ENCODE measurements at places on chromosomes 13 and 19.

DNA sequence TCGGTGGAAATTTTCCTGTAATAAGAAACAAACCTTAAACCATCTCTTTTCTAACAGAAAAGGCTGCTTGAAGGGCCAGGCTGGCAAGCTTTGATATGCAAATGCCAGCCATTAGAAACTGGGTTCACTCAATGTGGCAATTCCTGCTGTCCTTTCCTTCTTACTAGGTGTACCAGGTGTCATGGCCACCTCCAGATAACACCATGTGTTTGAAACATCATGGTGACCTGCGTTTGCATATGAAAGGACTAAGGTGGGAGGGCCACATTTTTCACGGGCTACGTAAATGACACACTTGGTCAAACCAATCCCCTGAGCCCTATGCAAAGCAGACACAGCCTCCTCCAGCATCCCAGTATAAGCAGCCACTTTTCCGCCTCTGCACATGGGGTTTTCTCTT, 789.1 kb upstream of the SLITRK5 start:
- DNase-seq, result no peak

DNA sequence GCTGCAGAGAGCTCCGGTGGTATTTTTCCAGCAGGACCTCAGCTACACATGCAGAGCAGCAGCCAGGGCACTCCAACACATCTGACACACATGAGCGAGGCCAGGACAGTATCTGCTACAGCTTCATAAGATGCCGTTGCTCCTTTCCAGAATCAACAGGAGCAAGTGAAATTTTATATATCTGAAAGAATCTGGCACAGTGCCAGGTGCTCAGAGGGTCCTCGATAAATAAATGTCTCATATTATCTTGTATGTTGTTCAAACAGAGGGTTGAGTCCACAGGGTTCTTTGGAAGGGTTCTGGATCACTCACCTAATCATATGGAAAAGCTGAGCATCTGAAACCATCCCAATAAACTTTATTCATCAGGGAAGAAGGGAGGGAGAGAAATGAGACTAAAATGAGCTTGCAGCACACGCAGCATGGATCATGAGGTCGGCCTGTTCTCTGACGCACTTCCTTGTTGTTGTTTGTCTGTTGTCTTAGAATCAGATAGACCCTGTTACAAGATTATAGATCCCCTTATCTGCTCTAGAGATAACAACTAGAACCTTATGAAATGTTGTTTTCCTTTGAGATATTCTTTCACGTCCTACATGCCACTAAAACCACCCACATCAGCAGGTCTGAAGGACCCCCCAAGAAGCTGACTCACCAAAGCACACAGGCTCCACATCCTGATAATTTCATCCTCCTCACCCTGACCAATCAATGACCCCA, 3.2 kb upstream of the METTL21C start:
- no peak for DNase-seq

DNA sequence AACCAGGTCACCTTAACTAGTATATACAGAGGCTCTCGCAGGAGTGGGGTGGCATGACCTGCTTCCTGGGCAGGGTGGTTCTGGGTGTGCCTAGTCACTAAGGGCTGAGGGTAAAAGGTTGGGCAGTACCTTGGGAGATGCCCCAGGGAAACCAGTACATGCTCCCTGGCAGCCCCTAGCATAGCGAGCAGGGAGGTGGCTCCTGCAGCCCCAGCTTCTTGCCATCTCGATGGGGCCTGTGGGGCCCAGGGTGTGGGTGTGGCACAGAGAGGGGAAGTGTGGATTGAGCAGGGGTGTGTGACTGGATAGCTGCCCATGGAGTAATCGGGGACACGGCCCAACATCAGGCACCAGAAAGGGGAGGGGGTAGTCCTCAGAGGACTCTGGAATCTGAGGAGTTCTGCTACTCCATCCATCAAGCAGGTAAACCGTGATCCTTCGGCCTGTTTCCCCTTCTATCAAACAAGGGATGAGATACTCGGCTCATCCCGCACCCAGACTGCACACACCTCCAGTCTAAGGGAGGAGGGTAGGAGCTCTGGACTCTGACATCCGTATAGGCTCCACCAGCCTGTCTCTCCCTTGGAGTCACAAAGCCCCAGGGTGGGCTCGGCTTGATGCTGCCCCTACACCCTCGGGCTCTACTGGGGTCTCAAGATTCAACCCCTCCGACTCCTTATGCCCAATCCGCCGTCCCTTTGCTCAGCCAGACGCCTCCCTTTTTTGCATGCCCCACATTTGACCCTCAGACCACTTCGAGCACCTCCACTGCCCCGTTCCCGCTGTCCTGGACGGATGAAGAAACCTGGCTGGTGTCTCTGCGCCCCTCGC, 1.1 kb downstream of the ZBTB45 start:
- DNase-seq, result no peak

GRCh38 chr13:112850273-112850672, 118.7 kb upstream of the MCF2L start:
- DNase-seq, result no peak

DNA sequence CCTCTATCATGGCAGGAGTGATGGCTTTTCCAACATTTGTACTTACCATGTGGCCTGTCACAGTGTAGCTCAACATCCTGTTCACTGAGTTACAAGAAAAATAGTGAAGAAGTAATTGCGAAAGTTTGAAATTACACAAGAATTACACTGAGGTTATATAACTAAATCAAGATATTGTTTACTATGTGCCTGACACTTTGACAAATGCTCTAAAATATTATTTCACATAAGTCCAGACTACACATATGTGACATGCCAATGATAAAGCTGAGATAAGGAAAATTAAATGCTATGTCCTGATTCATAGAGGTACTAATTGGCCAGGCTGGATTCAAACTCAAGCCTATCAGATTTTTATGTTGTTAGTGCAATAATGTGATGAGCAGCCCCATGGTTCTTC, 451.7 kb downstream of the PCDH9 start:
- DNase-seq, result no peak

DNA sequence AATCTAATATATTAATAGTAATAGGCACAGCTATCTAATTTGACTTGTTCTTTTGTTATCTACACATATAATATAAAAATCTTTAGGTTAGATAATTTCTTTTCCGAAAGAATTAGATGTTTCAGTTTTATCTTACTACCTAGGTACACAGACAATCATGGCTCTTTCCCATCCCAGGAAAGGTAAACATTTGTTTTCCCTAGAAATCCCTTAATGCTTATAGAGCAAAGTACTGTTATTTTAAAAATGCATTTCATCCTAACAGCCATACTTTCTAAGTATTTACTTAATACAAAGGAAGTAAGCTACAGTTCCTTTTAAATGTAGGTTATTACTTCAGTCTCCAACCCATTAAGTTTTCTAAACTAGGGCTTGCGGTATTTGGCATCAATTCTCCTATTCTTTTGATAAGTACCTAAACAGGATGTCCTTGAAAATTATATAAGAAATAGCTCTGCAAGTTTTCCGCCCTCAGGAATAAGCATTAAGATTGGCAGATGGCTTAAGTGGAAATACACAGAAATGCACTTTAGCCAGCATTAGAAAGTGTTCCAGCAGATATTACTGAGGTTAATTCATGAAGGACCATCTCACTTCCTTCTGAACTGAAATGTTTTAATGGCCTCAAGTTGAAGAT, 616.2 kb upstream of the SPRY2 start:
- no peak for DNase-seq

DNA sequence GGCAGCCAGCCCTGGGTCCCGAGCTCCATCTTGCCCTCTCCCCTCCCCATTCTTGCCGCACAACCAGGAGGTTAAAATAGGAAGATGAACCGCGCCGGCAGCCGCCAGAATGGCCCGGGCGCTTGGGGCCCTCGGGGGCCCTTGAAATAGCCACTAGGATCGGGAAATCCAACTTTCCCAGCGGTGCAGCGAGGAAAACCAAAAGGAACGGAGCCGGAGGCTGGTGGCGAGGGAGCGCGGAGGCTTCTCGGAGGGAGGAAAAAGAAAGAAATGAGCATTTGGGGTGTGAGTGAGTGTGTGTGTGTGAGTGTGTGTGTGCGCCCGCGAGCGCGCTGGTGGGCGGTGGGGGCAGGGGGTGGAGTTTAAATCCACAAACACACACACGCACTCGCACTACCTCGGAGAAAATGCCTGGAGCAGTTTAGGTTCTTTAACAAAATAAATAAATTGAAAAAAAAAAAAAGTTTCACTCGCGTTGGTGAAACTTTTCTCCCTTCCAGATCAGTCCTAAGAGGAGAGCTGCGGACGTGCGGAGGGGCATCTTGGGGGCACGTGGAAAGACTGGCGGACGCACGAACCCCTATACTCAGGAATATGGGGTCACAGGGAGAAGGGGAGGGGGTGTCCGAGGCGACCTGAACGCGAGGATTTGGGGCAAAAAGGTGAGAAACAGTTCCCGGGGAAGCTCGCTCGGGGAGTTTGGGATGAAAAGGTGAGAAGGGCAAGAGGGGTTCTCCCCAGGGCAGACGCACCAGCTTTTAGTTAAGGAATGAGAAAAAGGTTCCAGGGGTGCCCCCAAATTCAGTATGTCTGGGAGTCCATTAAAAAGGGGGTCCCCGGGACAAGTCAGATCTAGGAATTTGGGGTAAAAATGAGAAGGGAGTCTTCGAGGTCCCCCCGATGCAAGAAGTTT, 1.3 kb downstream of the RFX2 start:
- DNase-seq, result no peak

- DNase-seq, result no peak
These were observed 13.5 kb upstream of the ARHGAP45 start for GRCh38 chr19:1053176-1054101.

- no peak for DNase-seq
These were observed 6.5 kb downstream of the PIAS4 start for GRCh38 chr19:4013886-4014540.

DNA sequence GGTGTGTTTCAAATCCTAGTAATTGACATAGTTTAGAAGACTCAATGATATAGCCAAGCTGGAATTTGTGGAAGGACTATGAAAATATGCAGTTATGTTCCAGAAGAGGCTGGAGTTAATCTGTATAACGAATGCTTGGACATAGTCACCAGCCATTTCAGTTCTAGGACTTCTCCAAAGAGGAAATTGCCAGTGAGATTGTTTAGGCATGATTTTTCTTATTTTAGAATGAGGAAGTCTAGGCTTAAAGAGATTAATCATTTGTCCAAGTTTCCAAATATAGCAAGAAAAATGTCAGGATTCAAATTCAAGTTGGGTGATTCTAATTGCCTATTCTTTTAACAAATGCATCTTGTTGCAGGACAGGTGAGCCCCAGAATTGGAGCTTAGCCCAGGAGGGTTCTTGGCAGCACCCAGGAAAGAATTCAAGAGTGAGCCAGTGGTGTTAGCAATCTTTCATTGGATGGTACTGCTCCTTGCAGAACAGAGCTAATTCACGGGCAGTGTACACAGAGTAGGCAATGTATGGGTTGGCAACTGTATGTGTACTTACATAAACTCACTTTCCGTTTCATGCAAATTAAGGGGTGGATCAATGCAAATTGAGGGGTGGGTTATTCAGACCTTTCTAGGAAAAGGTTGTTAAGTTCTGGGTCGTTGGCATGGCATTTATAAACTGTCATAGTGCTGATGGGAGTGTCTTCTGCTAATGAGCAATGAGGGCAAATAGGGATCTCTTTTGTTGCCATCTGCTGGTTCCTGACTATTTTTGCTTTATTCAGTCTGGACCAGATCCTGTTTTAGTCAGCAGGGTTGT, 763.1 kb upstream of the SLITRK1 start:
- DNase-seq, result peak; percentile 67

DNA sequence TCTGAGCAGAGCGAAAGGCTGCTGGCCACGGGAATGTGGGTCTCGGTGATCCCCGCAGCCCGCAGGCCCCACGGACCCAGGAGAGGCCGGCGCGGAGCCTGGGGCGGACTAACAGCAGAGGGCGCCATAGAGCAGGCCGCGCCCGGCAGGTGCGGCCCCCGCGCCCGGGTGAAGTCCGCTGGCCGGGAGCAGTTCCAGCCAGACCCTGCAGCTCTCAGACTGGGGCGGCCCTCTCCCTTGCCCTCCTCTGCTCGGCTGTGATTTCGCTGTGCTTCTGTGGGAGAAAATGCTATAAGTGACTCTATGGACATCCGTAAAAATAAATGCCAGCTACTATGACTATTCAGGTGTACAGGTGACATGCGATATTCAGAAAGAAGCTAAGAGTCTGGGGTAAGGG, 37.7 kb downstream of the GSX1 start:
- DNase-seq, result no peak

DNA sequence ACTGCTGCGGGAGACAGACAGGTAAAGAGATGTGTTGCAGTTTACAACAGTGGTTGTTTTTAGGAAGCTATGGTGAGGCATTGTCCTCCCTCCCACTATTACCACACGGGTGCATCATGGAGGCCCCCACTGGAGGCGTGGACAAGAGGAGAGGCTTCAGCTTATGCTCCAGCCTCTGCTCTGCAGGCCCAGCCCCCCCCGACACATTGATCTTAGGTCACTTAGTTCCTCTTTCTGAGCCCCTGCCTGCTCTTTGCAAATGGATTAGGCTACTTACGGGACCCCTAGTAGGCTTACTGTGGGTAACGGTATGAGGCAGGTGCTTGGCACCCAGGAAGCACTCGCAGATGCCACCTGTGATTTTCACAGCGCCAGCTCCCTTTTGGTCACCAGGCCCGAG, 123.9 kb downstream of the SLC7A1 start:
- no peak for DNase-seq

- DNase-seq, result no peak
These were observed 9.7 kb upstream of the CERS1 start for GRCh38 chr19:18905513-18906236.

- DNase-seq, result no peak
These were observed at the start of gene NCR1 for GRCh38 chr19:54905803-54906511. TSS of gene NCR1 (plus strand) at chr19:54906148. CDS start at chr19:54906188, 40 bp downstream.

DNA sequence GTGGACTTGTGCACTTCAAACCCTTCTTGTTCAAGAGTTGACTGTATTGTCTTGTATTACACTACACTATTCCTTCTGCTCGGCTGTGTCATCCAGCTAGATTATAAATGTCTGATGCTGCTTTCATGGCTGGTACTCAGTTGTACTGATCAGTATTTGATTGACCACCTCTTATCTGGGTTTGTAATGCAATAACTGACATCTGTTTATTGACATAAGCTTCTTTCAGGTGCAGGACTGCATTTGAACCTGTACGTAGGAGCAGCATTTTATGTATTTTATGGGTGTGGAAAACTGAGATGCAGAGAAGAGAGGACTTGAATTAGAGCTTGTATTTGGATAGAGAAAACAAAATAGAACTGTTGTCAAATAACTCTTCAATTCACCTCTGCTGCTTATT, 309.2 kb downstream of the FGF9 start:
- DNase-seq, result no peak

DNA sequence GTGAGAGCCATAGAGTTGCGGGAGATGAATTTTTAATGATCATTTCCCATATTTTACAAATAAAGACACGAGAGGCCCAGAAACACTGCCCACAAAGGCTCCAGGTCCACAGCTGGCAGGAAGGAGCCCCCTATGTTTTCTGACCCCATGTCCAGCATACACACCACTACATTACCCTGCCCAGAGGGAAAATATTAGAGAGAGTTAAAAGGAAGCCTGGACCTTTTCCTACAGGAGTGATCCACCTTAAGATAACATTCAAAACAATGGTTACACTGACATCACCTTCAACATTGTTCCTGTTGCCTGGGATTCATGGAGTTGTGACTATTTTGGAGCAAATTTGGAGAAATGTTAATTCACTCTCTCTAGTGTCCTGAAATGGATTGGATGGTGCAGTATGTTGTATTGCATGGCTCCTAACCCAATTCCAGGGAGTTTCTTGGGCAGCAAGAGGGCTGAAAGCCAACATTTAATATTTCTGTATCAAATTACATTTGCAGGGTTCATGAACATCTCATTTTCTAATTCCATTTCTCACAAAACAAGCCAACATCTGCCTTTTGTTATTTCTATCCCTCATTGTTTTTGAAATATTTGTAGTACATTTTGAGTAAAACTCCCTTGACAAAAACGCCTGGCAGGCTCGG, 172.5 kb downstream of the DLEU7 start:
- no peak for DNase-seq

All from AG09309 (cell line).